Activated CD4-positive, alpha-beta T cell treated with anti-CD3 and anti-CD28 coated beads, Interleukin-2, amount 10 ng/mL, durations not matched to agents 24 days and 14 days (primary cell): ENCODE measurements at places on chromosomes 13 and 19.

DNA sequence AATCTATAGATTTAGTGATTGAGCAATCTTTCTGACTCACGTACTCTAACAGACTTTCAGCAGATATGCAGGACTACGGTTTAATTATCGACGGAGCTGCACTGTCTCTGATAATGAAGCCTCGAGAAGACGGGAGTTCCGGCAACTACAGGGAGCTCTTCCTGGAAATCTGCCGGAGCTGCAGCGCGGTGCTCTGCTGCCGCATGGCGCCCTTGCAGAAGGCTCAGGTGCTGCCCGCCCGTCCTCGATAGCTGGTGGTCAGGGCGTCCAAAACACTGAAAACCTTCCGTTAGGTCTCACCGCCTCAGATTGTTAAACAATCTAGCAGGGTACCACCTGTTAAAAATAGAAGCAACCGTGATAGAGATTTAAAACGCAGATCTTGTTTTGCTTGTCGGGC, 113.2 kb upstream of the MCF2L start:
- DNase-seq: no peak

- DNase-seq: no peak
These were observed 383.3 kb downstream of the RFC3 start for GRCh38 chr13:34201050-34201913.

DNA sequence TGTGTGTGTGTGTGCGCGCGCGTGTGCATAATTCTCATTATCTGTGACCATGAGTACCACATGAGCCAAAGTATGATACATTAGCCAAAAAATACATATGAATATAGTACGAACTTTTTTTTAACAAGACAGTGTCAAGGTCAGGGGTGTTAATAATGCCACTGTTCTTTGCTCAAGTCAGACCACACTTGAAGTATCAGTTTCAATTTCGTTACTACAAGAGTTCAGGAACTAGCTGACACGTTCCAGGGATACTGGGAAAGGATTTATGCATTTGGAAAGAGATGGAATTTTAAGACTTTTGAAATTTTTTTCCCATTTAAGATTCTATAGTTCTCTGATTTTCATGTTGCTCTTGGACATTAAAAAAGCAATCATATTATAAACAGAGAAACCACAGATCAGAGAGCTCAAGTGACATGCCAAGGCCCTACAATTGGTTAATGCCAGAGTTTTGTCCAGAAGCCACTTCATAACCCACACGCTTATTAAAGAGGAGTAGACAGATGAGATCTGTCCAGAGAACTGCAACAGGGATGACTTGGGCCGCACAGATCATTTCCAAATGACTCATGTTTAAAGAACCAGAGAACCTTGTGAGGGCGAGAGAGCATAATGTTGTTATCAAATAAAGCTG, 718.8 kb upstream of the SGCG start:
- DNase-seq: no peak

- DNase-seq: no peak
These were observed 207.0 kb upstream of the ZNF507 start for GRCh38 chr19:32138416-32138815.

DNA sequence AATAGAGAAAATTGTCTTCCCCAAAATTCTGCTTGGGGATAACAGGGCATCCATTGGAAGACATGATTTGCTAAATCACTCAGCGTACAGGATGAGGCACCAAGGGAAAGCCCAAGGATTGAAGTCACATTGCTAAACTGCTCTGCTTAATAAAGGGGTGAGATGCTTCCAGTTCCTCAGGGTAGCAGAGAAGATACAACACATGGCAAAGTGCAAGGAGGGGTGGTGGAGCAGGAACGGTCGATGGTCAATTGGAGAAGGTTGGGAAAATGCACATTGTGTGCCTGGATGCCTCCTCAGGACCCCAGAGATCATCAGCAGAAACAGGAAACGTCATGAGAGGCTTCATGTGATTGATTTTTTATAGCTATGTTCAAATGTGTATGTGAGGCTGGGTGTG, 116.3 kb upstream of the SOX1 start:
- no peak for DNase-seq

DNA sequence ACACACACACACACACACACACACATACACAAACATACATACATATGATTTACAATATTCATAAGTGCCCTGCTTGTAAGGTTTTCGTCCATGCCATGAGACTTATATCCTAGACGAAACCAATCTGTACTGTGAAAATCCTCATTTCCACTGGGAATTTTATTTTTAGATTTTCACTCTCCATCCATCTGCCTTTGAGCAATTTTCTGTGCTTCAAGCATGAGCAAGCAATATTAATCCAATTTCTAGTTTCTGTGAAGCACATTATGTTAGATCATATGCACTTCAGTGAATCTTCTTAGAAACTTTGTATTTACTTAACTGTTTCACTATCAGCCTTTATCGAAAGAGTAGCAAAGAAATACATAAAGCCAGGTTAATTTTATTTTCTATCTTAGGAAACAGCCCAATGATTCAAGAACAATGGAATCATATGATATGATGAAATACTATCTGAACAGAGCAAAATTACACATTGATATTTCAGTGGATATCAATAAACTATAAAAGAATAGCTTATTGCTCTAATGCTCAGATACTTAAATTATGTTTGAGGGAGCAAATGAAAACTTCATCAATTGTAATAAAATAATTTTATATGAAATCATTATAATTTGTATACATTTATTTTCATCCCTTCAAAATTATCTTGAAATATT, 1100.7 kb upstream of the MIR17HG start:
- DNase-seq: no peak

GRCh38 chr13:48978942-48979601, 3.4 kb downstream of the FNDC3A start:
- DNase-seq: no peak

DNA sequence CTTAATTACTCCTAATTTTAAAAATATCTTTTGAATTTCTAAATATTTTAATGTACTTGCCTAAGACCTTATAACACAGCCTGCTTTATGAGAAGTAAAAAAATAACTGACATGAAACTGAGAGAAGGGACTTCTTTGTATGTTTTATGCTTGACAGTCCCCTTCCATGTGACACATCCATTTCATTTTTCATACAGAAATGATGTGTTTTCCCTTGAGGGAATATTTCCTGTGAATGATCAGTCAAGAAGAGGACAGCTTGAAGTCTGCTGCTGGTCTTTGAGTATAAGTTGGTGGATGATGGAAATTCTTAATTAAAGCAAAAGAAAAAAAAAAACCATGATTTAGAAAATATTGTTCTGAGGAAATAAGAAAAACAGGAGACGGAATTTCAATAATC, 230.4 kb upstream of the KLHL1 start:
- no peak for DNase-seq

GRCh38 chr19:40740747-40741146, 9.5 kb downstream of the ACTMAP start:
- no peak for DNase-seq

- DNase-seq: peak; percentile 61
These were observed 6.1 kb upstream of the LSM4 start for GRCh38 chr19:18329035-18329376.

GRCh38 chr13:113411216-113412023, 41.9 kb downstream of the ADPRHL1 start:
- DNase-seq: no peak

DNA sequence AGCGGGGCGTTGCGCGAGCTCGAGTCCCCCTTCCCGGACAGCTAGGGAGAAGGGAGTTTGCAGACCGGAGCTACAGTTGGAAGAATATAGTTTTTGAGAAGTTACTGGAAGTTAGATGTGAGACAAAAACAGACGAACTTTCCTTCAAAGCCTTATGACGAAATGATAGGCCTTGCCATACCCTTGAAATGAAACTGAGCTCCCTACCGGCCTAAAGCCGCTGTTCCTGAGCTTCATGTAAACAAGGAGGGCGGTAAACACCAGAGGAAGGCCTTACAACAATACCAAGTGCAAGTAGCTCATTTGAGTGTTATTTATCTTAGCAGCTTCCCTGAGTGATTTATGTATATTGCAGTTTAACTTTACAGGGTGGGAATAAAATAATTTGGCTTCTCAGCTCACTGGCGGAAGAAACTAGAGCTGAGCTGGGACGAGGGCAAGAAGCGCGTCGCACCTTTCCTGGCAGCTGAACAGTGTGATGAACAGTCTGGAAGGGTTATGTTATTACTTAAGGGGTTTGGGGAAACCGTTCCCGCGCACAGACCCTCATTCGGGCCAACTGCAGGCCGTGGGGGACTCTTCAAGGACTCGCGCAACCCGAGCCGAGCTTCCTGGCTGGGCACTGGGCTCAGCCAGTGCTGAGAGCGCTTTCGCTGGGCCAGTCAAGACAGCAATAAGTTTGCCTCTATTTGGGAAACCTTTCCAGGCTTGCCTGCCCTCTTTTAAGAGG, 111.2 kb downstream of the KCNRG start:
- no peak for DNase-seq

DNA sequence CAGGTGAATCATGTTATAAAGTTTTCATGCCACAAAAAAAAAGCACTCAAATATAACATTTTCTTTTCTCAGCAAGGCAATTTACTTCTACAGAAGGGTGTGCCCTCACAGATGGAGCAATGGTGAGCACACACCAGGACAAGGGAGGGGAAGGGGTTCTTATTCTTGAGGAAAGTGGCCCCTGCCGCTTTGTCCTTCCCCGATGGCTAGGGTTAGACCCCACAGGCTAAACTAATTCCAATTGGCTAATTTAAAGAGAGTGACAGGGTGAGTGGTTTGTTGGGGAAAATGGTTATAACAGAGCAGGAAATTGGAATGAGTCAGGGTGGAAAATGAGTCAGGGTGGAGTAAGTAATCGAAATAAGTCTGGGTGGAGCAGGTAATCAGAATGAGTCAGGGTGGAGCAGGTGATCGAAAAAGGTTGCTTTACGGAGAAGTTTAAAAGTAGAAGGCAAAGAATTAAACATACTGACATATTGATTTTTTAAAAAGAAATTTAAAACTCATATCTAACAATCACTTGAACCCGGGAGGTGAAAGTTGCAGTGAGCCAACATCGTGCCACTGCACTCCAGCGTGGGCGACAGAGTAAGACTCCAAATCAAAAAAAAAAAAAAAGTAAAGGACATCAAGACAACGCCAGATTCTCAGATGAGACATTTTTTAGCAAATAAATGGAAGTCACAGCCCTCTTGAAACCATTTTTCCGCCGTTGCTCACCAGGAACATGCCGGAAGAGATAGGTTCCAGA, 813 bp downstream of the ZNF562 start:
- DNase-seq: peak; percentile 56

DNA sequence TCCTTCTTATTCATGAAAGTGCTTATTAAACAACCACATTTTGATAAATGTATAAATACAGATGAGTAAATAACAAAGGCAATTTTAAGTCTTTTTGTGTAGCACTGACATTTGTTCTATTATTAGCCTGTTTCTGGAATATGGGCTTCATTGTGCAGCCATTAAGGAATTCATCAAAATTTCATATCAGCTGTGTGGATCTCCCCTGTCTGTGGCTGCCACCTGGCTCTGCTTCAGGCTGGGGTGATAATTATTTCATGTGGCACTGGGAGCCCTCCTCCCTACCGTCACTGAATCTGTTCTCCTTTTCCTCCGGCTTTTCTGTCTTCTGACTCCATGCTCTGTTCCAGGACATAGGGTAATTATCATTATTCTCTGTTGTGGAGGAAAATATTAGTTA, 57.1 kb downstream of the LMO7 start:
- no peak for DNase-seq

GRCh38 chr19:33590224-33590623, 31.5 kb upstream of the CHST8 start:
- DNase-seq: no peak

DNA sequence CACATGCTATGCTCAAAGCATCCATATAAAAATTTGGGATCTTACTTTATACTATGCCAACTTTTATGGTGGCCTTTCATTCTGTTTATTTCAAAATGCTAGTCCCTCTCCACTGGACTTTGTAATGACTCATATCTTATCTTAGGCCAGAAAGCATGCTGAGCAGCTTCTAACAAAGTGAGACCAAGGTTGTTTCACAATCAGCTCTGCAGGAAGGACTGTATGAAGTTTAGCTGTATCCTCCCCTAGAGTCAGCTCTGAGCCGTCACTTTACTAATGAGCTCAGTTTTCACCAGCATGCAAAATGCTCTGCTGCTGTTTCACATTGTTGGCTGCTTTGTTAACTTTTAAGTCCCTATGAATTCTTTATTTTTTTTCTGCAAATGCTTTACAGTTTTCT, 1608.8 kb downstream of the OLFM4 start:
- DNase-seq: no peak

GRCh38 chr13:48437371-48437770, 24.5 kb upstream of the LPAR6 start:
- DNase-seq: no peak

GRCh38 chr13:73248711-73249580, 190.1 kb downstream of the KLF5 start:
- DNase-seq: no peak

DNA sequence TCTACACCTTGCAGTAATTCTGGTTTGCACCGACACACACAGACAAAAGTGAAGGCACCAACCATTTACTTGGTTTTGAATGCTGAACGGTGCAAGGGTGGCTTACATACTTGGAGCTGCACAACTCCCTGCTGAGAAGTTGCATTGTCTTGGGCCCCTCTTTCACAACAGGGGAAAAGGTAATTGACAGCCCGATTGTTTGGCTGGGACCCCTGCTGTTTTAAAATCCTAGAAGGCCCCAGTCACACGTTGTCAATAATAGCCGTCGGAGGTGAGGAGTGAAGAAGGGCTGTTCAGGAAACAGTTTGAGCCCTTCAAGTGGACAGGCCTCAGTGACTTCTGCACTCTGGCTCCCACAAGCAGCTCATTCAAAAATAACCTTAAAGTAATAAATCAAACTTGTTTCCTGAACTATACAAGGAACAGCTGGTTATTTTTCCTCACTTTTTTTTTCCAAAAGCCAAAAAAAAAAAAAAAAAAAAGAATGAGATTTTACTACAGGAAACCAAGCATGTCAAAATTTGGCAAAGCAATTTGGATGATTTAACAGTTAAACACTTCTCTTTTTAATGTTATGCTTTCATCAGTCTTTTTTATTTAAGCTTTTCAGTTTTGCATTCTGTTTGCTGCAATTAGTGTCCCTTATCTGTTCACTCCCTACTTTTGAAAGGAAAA, 19.0 kb upstream of the SPRY2 start:
- DNase-seq: no peak
